ENCODE measurements at places on chromosomes 7 and 10. TPM values are rescaled to one million over a fixed set of nuclear protein-coding genes. Genes with fewer than 3 reads are reported as not detected.

GRCh38 chr7:128026551-128026950 lies 4.7 kb downstream of the LRRC4 start:
- DNase-seq, result no peak
- H3K4me3 ChIP-seq, result no peak overlapping the region
- no peaks in the 10 kb centered on the region for H3K27me3 ChIP-seq
- no peak overlapping the region for H3K27ac ChIP-seq

GRCh38 chr10:103685880-103686669 lies 169.3 kb downstream of the SH3PXD2A start:
- H3K27ac ChIP-seq, result no peak overlapping the region
- peaks cover 5% of the 10 kb centered on the region for H3K4me1 ChIP-seq
- no peaks in the 10 kb centered on the region for H3K36me3 ChIP-seq
- no peak overlapping the region for H3K4me3 ChIP-seq
- no peaks in the 10 kb centered on the region for H3K27me3 ChIP-seq

- no peaks in the 10 kb centered on the region for H3K36me3 ChIP-seq
- H3K4me1 ChIP-seq, result no peaks in the 10 kb centered on the region
- H3K4me3 ChIP-seq, result no peak overlapping the region
- no peak overlapping the region for H3K27ac ChIP-seq
- H3K27me3 ChIP-seq, result no peaks in the 10 kb centered on the region
Observed at GRCh38 chr10:71025535-71025934, 137.2 kb upstream of the PCBD1 start.

DNA sequence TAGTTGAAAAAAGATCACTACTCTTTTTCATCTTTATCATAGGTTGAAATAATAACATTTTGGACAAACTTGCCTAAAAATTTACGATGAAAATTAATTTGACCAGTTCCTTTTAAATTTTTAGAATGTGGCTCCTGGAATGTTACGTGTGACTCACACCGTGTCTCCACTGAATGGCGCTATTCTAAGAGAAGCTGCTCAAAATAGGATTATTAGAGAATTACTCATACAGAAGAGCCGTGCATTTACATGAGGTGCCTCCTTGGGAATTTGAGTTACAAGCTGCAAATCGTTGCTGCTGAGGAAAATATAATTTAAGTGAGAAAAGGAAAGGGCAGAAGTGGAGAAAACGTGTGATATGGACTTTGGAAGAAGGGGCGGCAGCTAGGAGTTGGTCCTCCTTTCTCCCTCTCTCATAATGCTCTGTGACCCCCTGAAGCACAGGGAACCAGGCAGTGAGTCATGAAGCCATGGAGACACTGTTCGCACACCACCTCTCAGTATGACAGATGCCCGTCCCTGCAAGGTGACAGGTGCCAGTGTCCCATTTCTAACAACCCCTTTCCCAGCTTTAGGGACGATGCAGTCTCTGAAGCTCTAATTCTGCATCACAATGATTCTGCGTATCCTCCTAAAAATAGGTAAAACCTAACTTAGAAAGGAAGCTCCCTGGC lies 323.2 kb upstream of the COBL start:
- H3K36me3 ChIP-seq, result no peaks in the 10 kb centered on the region
- H3K27ac ChIP-seq, result no peak overlapping the region
- H3K4me1 ChIP-seq, result no peaks in the 10 kb centered on the region
- no peak overlapping the region for H3K4me3 ChIP-seq

DNA sequence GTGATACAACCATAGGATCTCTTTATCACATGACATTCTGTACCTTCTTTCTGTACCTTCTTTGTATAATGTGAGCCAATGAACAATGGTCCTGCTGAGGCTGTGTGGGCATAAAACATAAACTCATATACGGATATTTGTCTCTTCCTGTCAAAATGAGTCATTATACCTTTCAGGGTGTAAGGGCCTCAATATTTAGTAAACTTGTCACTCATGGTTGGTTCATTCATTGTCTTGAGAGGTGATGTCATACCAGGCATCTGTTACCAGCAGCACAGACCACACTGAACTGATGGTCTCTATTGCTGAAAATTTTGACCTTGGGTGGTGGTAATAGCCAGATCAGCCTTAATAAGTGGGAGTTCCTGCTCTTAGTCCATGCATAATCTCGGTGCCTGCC lies 287.6 kb upstream of the TPK1 start:
- no peaks in the 10 kb centered on the region for H3K27me3 ChIP-seq
- H3K36me3 ChIP-seq, result no peaks in the 10 kb centered on the region
- H3K27ac ChIP-seq, result no peak overlapping the region
- H3K4me1 ChIP-seq, result no peaks in the 10 kb centered on the region
- no peak overlapping the region for H3K4me3 ChIP-seq

DNA sequence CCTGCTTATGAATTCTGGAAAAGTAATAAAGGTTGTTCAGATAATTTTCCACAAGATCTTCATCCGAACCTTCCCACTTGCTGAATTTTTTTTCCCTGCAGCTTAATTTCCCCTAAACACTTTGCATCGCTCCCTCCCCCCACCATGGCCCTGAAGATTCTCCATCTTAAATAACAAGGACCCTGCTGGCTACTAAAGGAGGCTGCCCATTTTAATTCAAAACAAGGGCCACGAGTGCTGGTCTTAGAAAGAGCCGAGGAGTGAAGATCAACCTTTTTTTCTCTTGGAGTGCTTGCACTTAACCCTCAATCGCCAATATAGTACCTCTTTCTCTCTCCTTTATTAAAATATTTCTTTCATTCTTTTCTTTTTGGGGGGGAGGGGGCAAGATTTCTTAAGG lies 9.2 kb upstream of the SP8 start:
- H3K4me1 ChIP-seq, result peaks cover 2% of the 10 kb centered on the region
- no peak overlapping the region for H3K27ac ChIP-seq
- no peak overlapping the region for H3K4me3 ChIP-seq

Gene NKX1-2
- total RNA-seq, result not detected

- no peaks in the 10 kb centered on the region for H3K4me1 ChIP-seq
- no peak overlapping the region for H3K27ac ChIP-seq
- DNase-seq, result no peak
- H3K27me3 ChIP-seq, result no peaks in the 10 kb centered on the region
Observed at GRCh38 chr10:49526619-49527018, 12.3 kb downstream of the ERCC6 start.

GRCh38 chr7:37333075-37333474 lies 115.6 kb downstream of the ELMO1 start:
- H3K36me3 ChIP-seq, result no peaks in the 10 kb centered on the region
- no peaks in the 10 kb centered on the region for H3K27me3 ChIP-seq
- H3K4me3 ChIP-seq, result no peak overlapping the region
- DNase-seq, result no peak
- H3K4me1 ChIP-seq, result no peaks in the 10 kb centered on the region

Gene ZNF117
- total RNA-seq, result 5.6 TPM

DNA sequence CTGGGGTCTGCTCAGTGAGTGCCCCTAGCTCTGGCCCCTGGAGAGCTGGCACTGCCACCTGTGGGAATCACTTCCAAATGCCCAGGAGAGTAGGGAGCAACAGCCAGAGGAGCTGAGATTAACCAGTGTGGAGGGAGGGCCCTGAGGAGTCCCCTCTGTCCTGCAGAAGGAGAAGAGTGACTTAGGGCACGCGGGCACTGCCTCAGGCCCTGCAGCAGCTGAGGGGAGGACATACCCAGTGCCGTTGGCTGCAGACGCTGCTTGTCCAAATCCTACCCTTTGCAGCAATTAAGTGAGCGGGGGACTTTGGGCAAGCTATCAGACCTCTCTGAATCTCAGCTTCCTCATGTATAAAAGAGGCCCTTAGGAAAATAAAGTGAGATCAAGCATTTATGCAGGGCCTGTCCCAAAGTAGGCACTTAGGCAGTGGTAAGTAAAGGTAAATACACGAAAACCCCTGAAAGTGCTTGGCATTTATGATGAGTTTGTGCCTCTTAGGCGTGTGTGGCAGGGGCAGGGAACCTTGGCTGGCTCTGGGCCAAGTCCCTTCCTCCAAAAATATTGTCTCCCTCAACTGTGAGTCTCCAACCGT lies 16.9 kb downstream of the PRF1 start:
- H3K4me3 ChIP-seq, result no peak overlapping the region
- DNase-seq, result no peak
- H3K4me1 ChIP-seq, result no peaks in the 10 kb centered on the region
- H3K27ac ChIP-seq, result no peak overlapping the region

Gene HOXA3
- total RNA-seq, result 1.5 TPM

- DNase-seq, result no peak
- peak within 1 kb of the TSS; percentile 79 for H3K27ac ChIP-seq
- H3K4me3 ChIP-seq, result peak within 1 kb of the TSS; percentile 82
- H3K4me1 ChIP-seq, result peaks cover 24% of the 10 kb centered on the region
- no peaks in the 10 kb centered on the region for H3K27me3 ChIP-seq
- H3K36me3 ChIP-seq, result peaks cover 3% of the 10 kb centered on the region
Observed at GRCh38 chr7:47581804-47582763, at the start of gene TNS3. TNS3 (minus strand) TSS chr7:47582111; CDS start chr7:47439636, 142,475 bp downstream.

Data from fibroblast of lung (primary cell).